CD4-positive, alpha-beta T cell treated with Interleukin-6 at 100 ng/mL for 8 hours (primary cell): ENCODE measurements at places on chromosomes 5 and 9.

GRCh38 chr5:167065794-167066193 is 1225.7 kb upstream of the WWC1 start:
- DNase-seq: no peak

DNA sequence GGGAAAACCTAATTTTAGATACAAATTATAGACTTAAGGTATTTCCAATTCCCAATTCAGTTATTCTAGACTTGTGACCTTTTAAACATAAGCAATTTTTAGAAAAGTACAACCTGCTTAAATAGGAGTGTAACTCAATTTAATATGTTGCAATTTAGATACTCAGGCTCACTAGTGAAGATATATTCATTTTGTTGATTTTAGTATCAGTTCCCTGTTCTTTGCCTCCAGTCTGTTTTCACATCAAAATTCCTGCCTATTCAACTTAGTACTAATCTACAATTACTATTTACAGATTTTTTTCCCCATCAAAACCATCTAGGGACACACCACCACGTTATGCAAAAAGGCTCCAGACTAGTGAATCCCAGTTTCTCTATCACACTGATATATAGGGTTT is 30.4 kb downstream of the PWWP2A start:
- no peak for DNase-seq

GRCh38 chr5:43769571-43770355 is 166.8 kb downstream of the NNT start:
- DNase-seq: no peak

- DNase-seq: no peak
Observed at GRCh38 chr9:89649039-89649691, 44.4 kb downstream of the GADD45G start.

GRCh38 chr5:35618304-35618636 is 607 bp downstream of the SPEF2 start:
- DNase-seq: no peak

DNA sequence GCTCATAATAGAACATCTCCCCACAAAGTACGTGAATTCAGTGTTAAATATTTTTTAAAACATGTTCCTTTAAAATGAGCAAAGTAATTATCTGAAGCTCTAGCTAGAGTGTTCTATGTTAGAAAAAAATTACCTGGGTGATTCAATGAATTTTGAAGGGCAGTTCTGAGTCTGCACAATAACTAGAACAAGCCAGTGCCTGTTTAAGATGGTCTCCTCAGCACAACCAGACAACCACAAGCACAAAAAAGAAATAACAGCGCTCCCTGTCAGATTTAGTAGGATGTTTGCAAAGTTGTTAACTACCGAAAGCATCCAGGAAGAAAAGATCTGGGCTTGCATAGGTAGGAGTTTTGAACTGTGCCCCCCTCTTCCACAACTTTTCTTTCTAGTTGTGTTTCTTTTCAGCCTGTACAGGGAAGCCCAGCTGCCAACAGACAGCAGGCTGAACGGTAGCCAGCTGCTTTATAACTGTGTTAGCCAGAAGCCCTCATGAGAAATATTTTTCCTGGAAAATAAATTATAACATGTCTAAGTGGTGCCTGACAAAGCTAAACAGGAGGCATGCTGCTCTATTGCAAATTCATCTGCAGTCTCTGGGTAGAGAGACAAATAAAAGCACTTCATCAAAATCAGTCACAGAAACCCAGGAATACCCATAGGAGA is 1026.9 kb downstream of the MAT2B start:
- no peak for DNase-seq

- DNase-seq: no peak
Observed at GRCh38 chr9:89495824-89496560, 1.9 kb downstream of the SEMA4D start.

- no peak for DNase-seq
Observed at GRCh38 chr5:179914032-179914755, 6.5 kb upstream of the TBC1D9B start.

DNA sequence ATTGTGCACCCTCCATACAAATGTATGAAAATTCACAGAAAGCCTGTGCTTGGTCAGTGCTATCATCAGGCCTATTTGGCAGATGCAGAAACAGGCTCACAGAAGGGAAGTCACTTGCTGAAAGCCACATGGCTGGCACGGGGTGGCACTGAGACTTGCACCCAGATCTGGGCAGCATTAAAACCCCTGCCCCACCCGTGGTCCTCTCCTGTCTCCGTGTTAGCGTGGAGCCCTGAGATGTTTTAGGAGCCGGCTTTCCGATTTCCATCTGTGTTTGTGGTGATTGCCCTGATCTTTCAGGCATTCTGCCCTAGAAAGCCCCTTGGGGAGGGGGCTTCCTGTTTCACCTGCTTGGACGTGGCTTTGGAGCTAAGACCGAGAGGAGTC is 102.2 kb upstream of the IER5L start:
- no peak for DNase-seq

- DNase-seq: no peak
Observed at GRCh38 chr9:135514342-135515082, 6.7 kb upstream of the LCN1 start.

GRCh38 chr9:18189871-18190670 is 283.9 kb upstream of the ADAMTSL1 start:
- DNase-seq: no peak

- DNase-seq: no peak
Observed at GRCh38 chr5:14775857-14776256, 95.7 kb downstream of the ANKH start.

DNA sequence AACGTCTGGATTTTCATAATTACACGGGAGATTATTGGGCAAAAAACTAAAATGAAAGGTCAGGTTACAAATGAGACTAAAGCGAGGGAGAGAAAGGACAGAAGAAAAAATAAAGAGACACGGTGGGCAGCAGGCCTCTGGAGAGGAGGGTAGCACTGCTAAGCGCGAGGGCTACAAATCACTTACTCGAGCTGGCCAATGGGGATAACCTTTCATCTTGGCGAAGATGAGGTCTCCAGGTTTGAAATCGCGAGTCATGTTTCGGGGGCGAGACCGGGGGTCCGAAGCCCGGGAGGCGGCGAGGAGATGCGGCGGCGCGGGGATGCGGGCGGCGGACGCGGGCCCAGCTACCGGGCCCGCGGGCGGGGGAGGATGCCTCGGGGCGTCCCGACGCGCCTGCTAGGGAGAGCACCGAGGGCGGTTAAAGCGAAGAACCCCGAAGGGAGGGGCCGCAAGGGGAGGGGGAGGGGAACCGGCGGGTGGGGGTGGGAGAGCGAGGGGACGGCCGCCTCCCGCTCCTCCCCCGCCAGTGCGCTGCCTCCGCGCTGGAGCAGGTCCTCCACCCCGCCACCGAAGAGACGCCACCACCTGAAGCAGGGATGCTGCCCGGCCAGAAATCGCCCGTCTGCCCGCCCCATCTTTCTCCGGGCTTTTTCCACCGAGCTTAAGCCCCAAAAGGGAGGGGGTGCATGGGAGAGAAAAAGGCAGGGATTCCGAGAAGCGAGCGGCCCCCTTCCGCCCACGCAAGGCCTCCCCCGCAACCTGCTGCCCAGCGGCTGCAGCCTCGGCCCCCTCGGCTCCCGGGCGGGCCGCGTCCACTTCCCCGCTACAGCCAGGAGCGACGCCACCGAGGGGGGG is 610 bp downstream of the PSIP1 start:
- DNase-seq: peak; percentile 70

- no peak for DNase-seq
Observed at GRCh38 chr9:36113999-36114398, 22.5 kb upstream of the GLIPR2 start.

DNA sequence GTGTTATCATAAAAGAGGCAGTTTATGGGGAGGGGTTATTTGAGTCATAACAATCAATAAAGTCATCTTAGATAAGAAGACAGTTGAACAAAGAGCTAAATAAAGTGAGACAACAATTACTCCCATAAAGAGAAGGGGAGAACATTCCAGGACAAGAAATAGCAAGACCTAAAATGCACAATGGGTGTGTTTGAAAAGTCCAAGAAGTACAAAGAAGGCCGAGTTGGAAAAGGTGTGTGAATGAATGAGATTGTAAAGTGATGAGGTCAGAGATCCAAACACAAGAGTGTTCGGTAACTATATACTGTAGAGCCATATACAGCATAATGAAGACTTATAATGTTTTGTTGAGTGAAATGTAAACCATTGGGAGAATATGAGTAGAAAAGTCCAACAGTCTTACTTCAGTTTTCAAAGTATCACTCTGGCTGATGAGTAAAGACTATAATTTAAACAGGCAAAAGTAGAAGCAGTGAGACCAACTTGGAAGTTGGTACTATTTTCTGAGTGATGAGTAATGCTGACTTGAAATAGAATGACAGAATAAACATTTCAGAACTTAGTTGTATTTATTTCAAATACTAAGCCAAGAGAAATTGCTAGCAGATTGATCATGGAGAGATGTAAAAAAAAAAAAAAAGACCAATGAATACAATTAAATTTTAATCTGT is 868.7 kb upstream of the CDH9 start:
- no peak for DNase-seq

DNA sequence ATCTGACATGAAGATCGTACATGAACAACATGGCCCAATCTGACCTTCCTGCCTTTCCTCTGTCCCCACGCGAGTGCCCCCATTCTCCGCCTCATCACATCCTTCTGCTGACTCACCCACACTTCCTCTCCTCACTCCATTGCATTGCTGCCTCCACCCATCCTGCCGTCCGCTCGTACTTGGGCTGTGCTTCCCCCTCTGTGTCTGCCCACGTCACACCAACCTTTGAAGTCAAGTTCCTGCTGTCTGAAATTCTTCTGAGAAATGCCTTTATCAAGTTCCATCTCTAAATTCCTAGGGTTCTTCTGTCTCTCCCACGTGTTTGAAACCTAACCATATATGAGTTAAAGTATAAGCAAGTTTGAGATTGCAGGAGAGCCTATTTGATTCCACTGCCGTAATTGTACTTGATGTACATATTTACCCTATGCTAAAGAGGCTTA is 18.0 kb upstream of the STARD4 start:
- DNase-seq: peak; percentile 82

GRCh38 chr5:141172381-141173204 is at the start of gene PCDHB7:
PCDHB7 (plus strand) TSS chr5:141172644; CDS start chr5:141172836, 192 bp downstream.
- no peak for DNase-seq

GRCh38 chr9:134963546-134963945 is 45.8 kb upstream of the FCN1 start:
- no peak for DNase-seq

DNA sequence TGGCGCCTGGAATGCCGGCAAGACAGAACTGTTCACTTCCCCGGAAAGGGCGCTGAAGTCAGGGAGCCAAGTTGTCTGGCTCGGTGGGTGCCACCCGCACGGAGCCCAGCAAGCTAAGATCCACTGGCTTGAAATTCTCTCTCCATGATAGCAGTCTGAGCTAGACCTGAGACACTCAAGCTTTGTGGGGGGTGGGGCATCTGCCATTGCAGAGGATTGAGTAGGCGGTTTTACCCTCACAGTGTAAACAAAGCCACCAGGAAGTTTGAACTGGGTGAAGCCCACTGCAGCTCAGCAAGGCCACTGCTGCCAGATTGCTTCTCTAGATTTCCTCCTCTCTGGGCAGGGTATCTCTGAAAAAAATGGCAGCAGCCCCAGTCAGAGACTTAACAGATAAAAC is 277.4 kb downstream of the SLCO4C1 start:
- DNase-seq: no peak

DNA sequence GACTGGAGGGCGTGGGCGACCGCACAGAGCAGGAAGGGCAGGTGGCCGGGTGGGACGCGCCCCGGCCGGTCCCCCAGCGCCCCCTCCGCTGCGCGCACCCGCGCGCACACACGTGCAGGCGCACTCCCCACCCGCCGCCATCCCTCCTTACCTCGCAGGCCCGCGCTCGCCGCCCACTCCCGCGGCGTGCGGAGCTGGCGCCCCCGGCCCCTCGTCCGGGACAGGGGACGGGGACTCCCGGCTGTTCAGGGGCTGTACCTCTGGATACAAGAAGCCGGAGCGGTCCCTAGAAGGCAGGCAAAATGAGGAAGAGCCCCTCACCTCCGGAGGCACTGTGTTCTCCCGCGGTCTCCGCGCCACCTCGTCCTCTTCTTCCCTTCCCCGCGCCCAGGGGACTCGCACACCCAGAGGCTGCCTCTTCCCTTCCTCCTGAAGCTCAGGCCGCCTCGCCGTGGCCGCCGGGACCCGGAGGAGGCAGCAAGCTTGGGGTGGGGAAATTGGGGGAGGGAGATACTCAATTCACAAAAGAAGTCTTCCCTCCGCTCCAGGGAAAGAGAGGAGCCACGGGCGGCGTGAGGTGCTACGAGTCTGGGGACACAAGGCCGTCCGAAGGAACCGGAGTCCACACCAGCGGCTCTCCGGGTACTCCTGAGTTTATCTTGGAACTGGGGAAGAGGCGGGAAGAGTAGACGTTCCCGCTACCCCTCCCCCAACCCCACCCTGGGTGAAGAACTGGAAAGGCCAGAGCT is 1.4 kb upstream of the GABRB2 start:
- no peak for DNase-seq

- no peak for DNase-seq
Observed at GRCh38 chr5:137646761-137647160, 89.1 kb downstream of the KLHL3 start.

DNA sequence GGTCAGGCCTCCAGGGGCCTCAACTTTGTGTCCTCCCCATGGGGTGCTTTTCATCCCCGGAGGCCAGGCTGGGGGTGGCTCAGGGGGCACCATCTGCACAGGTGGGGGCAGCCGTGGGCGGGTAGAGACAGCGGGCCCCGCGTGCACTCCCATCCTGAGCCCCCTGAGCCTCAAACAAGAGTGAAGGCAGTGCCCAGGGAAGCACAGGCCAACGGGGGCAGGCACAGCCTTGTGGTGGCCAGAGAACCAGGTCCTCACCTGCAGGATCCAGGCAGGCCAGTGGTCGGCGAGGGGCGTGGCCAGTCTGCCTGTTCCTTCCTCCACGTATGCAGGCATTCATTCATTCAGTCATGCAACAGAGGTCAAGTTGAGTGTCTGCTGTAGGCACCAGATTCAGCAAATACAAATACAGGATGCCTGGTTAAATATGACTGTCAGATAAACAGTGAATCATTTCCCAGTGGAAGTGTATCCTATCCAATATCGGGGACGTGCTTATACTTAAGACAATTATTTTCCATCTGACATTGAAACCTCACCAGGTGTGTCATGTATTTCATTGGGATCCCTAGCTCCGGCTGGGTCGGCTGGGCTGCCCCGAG is 22.3 kb downstream of the KCNT1 start:
- DNase-seq: no peak

- no peak for DNase-seq
Observed at GRCh38 chr9:87684627-87685219, 41.2 kb upstream of the CTSL start.

DNA sequence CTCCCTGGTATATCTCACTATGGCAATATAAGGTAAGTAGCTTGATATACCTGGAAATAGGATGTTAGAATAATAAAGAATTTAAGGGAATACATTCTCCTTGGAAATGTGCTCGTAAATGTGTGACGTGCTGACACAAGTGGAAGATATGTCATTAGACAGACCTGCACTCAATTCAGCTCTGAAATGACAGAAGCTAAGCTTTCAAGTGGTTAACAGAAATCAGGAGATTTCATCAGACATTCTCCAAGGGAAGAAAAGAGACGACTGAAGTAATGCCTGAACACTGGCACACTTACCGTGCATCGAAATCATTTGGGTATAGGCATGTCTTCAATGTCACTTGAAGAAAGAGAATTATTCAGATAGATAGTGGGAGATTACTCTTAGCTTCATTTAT is 933.3 kb upstream of the CTNND2 start:
- DNase-seq: no peak
